ENCODE measurements at places on chromosomes 1 and 21.

DNA sequence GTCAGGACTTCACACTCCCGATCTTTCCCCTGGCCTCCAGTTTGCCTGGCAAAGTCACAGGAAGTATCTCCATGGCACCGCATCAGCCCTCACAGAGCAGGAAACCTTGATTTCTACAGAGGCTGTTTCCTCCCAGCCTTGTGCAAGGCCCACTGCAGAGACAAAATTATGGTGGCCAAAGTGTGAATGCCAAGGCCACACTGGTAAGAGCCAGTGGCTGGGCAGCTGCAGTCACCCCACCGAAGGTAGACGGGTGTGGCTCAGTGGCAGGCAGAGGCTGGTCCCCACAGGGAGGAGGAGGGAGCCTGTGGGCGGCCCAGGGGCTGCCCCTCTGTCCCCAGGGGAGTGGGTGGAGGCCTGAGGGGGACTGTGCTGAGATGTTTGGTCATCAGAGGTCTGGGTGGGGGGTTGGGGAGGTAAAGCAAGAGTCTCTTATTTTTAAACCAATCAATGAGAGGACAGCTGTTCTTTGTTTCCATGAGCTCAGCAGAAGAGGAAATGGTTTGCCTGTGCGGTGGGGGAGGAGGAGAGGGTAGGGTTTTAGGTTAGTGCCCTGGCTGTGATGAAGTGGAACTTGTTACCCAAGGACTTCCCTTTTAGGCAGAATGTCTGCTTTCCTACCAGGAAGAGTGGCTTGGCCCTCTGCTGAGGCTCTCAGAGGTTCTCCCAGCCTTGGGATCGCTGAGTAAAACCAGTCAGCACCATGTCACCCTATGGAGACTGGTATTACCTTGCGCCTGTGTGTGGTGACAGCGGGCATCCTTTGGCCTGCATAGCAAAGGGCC lies 18.0 kb upstream of the BTG2 start:
- DNase-seq, result peak; percentile 62

GRCh38 chr1:53408013-53408754 lies 51.0 kb upstream of the DMRTB1 start:
- DNase-seq, result no peak

- DNase-seq, result no peak
Measured at GRCh38 chr1:220880362-220880670, 1.1 kb downstream of the HLX start.

- DNase-seq, result peak; percentile 37
Measured at GRCh38 chr1:2468041-2468472, 8.0 kb upstream of the PLCH2 start.

DNA sequence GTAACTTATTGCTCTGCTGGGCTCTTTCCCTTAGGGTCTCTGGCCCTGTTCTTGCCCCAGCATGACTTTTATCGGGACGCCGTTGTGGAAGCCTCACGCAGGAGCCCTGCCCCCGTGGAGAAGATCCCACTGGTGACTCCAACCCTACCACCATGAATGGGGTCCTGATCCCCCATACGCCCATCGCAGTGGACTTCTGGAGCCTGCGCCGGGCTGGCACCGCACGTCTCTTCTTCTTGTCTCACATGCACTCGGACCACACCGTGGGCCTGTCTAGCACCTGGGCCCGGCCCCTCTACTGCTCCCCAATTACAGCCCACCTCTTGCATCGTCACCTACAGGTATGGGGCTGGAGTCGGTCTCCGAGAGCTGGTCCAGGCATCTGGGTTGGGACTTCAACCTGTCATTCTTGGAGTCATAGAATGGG lies 322 bp downstream of the DCLRE1B start:
- DNase-seq, result peak; percentile 42

DNA sequence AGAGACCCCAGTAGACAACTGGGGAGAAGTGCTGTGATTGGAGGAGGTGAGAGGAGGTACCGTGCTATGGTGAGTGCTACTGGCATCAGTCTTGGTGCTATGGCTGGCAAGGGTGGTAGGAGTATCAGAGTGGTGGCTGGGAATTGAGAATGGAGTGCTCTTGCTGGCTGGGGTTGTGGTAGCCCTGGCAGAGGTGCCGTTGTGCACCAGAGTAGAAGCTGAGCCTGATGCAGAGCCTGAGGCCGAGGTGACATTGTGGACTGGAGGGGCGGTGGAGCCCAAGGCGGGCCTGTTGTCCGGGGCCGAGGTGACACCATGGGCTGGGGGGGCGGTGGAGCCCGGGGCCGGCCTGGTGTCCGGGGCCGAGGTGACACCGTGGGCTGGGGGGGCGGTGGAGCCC lies 14.6 kb downstream of the TRIM46 start:
- DNase-seq, result no peak

DNA sequence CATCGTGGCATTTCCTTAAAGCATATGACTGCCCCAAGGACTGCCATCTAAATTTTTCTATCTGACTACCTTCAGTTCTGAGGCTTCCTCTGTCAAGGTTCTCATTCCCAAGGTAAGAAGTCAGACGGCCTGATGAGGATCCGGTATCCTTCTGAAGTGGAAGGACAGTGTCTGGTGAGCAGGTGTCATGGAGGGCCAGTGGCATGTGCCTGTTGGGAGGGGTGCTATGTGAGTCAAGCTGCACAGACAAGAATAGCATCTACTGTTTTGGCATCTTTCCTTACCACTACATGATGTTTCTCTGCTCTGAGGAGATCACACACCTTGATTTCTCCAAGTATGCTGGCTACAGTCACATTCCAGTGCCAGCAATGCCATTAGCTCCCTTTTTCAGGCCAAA lies 99.6 kb upstream of the RGS1 start:
- no peak for DNase-seq

GRCh38 chr1:177632923-177633615 lies 336.8 kb downstream of the SEC16B start:
- DNase-seq, result no peak

GRCh38 chr21:45087022-45087823 lies 12.8 kb downstream of the ADARB1 start:
- DNase-seq, result no peak

- DNase-seq, result no peak
Measured at GRCh38 chr21:41446586-41446985, 20.5 kb downstream of the MX1 start.

DNA sequence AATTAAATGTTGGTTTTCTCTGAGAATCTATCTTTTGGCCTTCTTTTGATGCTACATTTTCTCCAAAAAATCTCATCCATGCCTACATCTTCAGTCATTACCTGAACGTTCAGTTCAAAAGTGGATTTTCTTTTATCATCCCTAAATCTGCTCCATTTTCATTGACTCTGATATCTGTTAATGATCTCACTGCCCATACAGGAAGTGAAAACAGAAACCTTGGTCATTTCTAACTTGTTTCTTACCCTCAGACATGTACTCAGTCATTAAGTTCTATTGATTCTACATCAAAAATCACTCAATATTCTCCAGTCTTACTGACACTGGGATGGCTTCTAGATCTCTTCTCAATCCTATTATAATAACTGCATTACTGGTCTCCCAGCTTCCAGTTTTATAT lies 22.7 kb downstream of the PRKACB start:
- no peak for DNase-seq

DNA sequence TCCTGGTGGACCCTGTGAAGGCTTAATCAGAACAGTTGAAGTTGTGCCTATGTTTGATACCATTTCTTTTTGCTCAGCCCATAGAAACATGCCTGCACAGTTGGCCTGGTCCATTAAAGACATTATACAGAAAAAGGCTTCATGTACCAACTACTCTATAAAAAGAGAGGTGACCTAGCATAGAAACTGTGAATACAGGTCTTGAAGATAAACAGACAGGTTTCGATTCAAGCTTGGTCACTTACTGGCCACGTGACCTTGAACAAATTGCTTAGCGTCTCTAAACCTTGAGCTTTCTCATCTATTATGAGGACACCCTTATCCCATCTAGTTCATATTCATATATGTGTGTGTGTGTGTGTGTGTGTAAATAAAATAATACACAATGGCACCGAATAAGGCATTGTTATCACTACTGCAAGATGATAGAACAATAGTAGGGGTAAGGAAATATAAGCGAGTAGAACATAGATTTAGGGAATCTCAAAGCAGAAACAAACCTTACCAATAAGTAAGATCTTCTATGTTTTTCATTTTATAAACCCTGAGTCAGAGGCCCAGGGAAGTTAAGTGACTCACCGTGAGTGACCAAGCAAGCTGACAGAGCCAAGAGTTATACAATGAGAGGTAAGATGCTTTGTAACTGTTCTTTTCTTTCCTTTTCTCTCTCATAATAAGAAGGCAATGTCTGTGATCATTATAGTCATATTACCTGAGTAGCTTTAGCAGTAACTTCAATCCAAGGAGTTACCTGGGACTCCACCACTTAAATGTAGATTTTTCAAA lies 476.8 kb upstream of the DEPDC1 start:
- DNase-seq, result no peak

GRCh38 chr1:156516821-156517220 lies 16.2 kb upstream of the MEF2D start:
- DNase-seq, result no peak

GRCh38 chr1:57894315-57894714 lies 470.5 kb upstream of the DAB1 start:
- DNase-seq, result no peak

- DNase-seq, result no peak
Measured at GRCh38 chr1:185463011-185463410, 146.0 kb upstream of the IVNS1ABP start.
